Muscle of leg (tissue), 16 donors: ENCODE measurements at places on chromosomes 5 and 9. TPM values are rescaled to one million over a fixed set of nuclear protein-coding genes. Genes with fewer than 3 reads are reported as not detected.

DOCK8 gene
- total RNA-seq: 3.2 TPM

- no peak for DNase-seq
Observed at GRCh38 chr5:177085985-177086653, 596 bp upstream of the FGFR4 start.

- peak; percentile 50 for DNase-seq
Observed at GRCh38 chr5:16600397-16600796, 16.4 kb downstream of the RETREG1 start.

LCN2 gene
- total RNA-seq: 0.09 TPM

DNA sequence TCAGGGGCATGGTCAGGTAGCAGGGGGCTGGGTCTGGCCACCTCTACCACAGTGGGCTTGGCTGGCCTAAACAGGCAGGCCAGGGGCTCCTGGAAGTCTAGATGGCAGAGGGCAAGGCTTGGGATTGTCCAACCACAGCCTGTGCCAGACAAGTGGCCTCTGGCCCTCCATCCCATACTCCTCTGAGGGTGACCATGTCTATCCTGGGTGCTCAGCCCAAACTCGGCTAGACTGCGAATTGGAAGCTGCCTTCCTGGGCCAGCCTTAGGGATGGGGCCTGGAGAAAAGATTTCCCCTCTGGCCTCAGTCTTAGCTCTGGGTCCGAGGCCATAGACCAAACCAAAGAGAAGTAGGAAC, 110.5 kb downstream of the PHF2 start:
- no peak for DNase-seq

- no peak for DNase-seq
Observed at GRCh38 chr9:124266826-124267201, 9.1 kb downstream of the NEK6 start.

- DNase-seq: peak; percentile 56
Observed at GRCh38 chr9:16825331-16825725, 45.1 kb downstream of the BNC2 start.

- DNase-seq: no peak
Observed at GRCh38 chr5:56382896-56383295, 149.8 kb upstream of the ANKRD55 start.

DNA sequence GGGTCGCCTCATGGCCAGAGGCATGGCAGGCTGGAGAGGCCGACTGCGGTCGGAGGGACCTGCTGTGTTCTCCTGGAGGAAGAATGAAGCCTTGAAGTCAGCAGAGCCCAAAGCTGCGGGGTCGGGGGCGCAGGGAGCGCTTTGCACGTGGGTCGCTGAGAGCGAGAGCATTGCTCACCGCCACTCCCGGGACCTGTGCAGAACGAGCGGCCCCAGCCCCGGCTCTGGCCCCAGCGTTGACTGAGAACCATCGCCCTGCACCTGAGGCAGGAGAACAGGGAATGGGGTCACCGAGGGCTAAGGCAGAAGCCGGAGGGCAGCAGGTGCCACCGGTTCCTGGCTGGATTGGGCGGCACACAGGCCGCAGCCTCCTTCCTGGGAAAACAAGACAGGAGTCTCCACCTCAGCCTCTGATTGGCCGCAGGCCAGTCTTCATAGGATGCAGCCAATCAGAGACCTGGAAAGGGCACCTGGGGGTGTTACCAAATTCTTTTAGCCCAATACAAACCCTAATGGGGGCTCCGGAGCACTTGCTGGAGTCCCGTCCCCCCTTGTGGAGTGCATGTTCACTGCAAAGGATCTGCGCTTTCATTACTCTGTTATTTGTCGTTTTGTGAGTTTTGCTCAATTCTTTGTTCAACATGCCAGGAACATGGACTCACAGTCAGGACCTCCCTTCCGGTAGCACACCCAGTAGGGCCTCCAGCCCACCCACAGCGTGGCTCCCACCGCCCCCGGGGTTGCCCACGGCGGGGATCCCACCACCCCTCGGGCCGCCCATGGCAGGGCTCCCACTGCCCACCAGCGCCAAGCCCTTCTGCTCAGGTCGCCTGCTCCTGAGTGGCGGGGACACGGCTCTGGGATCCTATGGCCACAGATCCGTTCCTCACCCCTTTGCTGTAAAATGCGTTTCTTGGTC, 24.7 kb upstream of the SLC6A19 start:
- DNase-seq: no peak

GRCh38 chr9:27421577-27421976, 102.5 kb upstream of the IFNK start:
- no peak for DNase-seq

DNA sequence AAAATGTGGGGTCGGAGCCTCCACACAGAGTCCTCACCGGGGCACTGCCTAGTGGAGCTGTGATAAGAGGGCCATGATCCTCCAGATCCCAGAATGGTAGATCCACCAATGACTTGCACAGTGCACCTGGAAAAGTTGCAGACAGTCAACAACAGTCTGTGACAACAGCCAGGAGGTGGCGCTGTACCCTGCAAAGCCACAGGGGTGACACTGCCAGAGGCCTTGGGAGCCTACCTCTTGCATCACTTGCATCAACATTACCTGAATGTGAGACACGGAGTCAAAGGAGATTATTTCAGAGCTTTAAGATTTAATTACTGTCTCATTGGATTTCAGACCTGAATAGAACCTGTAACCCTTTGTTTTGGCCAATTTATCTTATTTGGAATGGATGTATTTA, 614.1 kb upstream of the CDH9 start:
- no peak for DNase-seq

- no peak for DNase-seq
Observed at GRCh38 chr5:133032852-133033742, 6.7 kb upstream of the ZCCHC10 start.

DNA sequence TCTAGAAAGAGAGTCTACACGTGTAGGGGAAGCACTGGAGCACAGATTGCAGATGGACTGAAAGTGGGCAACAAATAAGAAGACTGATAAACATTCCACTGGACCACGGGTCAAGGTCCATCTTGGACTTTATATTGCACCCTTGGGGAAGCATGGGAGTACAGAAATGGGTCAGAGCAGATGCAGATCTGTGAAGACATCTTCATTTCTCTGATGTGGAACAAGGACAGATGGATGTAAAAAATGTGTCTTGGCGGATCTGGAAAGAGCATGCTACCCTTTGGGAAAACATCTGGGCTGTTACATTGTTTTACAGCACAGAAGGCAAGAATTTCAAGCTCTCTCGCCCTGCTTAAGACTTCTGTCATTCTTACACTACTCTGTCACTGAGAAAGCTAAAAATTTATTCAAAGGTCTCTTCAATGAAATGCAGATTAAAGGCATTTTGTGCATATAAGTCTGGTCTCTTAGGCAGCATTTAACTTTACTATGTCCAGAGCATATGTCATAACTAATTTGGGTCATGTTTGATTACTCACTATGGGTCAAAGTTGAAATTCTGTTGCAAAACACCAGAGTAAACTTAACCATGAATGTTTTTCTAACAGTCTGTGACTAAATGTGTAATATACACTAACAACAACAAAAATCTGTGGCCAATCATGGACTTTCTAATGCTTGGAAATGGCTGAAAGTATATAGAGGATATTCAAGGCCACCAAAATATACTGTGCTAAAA, 756.4 kb upstream of the DMAC1 start:
- peak; percentile 98 for DNase-seq

PCDHGA1 gene
- total RNA-seq: 0.44 TPM

PCDHAC1 gene
- total RNA-seq: 0.27 TPM

DNA sequence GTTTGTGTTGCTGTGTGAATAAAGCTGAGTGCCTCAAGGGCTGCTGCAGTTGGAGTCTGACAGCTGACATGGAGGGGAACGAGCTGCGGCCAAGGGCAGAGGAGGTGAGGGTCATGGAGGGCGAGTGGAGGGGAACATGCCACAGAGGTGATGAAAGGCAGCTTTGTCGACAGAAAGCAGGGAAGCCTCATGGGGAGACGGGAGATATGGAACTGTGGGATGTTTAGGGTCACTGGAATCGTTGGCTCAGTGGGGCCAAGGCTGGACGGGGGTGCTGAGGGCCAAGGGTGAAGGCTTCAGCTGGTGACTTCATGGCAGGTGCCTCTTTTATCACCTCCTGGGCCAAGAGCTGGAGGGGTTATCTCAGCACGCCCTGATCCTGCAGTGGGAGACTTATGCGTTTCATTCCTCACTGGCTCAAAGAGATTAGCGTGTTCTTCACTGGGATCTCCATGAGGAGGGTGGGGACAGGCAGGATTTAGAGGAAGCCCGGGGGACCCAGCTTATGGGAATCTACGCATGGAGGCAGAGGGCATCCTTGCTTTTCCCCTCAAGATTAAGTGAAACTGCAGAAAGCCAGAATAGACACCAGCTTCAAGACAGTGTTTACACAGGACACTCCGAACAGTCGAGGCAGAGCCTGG, 42.2 kb downstream of the FAM240B start:
- no peak for DNase-seq

DNA sequence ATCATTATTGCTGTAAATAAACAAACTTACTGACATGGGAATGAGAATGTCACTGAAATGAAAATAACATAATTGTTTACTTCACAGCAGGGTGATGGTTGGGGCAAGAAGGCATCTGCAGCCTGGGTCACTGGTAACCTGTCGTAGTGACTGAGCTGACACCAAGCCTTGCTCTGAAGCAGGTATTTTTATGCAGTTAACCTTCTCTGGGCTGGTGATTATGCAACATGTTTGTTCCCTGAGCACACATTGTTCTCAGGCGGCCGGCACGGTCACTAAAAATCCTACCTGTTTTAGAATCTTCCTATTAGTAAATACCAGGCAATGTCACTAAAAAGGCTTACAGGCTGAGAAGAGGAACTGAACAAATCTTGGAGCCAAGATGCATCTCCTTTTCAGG, 157.7 kb upstream of the NR3C1 start:
- DNase-seq: no peak

- DNase-seq: no peak
Observed at GRCh38 chr5:112570708-112571444, 151.8 kb upstream of the EPB41L4A start.

DNA sequence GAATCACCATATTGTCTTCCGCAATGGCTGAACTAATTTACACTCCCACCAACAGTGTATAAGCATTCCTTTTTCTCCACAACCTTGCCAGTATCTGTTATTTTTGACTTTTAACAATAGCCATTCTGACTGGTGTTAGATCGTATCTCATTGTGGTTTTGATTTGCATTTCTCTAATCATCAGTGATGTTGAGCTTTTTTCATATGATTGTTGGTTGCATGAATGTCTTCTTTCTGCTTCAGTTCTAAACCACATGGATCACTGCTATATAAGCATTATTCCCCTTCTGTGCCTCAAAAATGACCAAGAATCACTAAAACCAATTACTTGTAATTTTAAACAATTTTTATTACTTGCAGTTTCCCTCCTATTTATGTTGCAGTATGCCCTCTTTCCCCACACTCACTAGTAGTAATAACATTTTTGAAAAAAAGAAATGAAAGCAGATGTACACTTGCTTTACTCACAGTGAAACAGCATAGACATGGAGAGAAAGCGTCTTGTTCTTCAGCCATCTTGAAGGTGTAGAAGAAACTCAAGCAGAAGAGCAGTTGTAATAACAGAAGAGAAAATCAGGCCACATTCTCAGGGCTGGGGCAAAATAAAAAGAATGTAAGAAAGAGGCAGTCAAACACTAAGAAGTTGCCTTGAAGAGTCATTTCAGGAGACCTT, 4.5 kb upstream of the TMEM252 start:
- DNase-seq: no peak

PAM gene
- 118 TPM for total RNA-seq

- DNase-seq: no peak
Observed at GRCh38 chr5:134837530-134838181, 8.1 kb upstream of the C5orf24 start.

GRCh38 chr9:125758986-125759763, 12.0 kb downstream of the PBX3 start:
- DNase-seq: peak; percentile 54
